ENCODE measurements at places on chromosomes 2 and 18.

DNA sequence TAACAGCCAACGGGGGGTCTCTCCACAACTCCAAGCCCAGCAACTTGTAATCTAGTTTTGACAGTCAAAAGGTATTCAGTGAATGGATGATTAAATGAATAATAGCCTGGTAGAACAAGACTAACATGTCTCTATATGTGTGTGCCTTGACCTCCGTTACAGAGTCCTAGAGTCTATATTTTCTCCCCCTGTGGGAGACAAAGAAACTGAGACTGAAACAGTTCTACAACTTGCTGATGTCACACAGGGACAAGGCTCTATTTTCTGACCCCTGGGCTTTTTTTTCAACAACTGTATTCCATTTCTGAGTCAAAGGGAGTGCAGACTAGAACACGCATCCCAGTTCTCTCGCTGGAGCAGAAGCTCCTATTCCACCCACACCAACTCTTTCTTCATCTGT, 223.6 kb upstream of the AGAP1 start:
- DNase-seq = no peak

DNA sequence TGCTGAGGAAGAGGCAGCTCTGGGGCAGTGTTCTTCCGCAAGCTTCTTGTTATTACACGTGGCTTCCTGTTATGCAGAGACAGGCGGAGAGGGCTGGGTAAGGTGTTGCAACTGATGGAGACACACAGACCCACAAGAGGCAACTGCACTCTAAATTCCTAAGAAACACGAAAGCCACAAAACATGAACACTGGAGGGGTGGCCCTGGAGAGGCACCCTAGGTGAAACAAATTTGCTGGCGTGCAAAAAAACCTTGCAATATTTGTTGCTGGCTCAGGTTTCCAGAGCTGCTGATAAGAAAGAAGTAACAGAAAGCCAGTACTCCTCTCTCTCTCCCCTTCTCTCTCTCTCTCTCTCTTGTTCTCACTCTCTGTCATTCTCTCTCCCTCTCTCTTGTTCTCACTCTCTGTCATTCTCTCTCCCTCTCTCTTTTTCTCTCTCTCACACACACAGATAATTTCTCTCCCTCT, 31.8 kb downstream of the ARHGAP25 start:
- DNase-seq = no peak

DNA sequence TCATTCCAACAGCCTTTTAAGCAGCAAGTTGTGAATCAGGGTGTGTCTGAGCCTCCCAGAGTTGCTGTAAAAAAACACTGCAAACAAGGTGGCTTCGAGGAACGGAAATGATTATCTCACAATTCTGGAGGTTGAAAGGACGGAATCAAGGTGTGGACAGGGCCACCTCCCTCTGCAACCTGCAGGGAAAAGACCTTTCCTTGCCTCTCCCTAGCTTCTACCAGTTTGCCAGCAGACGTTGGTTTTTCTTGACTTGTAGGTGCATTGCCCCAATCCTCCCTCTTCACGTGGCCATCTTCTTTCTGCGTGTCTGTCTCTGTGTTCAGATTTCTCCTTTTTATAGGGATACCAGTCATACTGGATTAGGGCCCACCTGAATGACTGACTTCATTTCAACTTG, 24.8 kb upstream of the TMEM131 start:
- DNase-seq = no peak

GRCh38 chr2:29615183-29615582, 306.2 kb downstream of the ALK start:
- no peak for DNase-seq

GRCh38 chr18:63233334-63233733, 86.2 kb downstream of the BCL2 start:
- no peak for DNase-seq

DNA sequence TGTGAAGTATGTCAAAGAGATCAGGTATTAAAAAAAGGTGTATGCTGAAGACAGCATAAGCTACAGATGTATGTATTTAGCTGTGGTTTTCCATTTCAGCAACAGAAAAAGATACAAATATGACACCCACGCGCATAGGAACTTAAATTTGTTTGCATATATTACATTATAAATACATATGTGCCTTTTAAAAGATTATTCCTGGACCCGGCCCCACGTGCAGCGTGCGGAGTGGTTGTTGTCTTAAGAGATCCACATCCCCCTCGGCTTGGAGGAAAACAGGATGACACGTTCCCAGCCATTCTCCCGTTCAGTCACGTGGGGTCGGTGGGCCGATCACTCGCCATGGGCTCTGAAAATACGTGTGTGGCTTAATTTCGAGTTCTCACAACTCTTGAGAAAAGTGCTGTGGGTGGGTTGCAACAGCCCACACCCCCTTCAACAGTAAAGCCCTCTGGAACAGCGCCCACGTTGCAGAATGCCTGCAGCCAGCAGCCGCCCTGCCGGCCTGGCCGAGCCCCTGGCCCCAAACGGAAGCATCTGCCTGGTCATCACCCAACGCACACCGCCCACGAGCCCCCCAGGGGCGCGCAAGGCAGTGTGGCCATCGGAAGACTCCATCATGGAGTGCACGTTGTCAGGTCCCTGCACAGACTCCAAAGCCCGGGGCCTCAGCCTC, 18.6 kb upstream of the KCNG2 start:
- no peak for DNase-seq

DNA sequence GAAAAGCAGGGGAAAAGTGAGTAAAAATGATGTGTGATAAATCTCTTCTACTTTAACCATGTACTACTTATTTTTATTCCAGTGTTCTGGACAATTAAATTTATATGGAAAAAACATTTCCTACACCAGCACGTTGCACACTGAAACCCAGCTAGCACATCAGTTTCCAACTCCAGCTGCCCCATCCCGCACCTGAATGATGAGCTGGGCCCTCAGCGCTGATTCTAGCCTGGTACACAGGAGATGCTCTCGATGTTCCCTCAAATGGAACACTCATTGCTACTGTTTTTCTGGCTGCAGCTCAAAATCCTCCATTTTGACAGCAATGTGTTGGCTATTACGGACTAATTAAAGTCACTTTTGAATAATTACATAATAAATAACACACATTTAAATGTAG, 783.1 kb upstream of the FSHR start:
- no peak for DNase-seq

GRCh38 chr2:29417630-29418029, 302.4 kb downstream of the CLIP4 start:
- no peak for DNase-seq

DNA sequence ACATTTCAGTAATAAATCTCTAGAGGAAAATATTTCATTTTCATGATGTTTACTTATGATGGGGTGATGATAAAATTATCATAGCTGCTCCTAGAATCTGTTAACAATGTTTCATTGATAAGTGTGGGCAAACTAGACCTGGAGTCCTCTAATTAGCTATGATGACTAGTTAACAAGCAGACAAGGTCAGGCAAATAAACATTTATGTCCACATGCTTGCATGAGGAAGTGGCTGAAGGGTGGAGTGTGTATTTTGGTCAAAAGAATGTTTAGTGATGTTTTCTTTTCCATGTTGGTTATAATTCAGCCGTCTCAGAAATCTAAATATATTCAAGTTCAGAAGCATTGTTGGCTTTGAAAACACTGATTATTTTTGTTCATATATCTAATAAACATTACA, 99.9 kb upstream of the FN1 start:
- no peak for DNase-seq

DNA sequence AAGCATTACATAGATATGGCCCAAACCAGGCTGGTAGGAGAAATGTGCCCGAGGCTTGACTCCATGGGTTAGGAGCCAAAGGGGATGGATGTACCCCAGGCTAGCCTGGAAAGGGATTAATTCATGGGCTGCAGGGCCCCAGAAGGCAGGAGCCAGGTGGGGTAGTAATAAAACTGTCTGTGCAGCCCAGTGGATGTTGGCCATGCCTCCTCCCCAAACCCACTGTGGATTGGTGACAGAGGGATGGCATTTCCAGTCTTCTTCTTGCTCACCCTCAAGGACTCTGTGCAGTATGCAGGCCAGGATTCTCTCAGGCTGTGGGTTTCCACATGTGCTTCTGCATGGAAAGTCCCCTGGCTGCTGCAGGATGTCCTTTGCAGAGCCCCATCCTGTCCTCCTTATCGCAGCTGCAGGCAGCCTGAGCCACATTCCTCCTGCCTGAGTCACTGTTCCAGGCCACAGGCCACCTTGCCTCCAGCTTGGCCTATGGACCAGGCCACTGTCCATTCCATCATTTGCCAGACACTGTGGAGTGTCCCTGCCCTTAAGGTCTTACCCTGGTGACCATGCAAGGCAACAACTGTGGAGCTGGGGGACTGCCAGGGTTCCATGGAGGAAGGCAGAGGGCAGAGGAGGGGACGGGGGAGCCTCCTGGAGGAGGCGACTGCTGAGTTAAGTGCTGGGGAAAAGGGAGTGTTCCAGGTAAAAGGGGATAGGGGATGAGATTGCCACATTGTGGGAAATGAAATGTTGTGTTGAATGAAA, 38.9 kb downstream of the INO80C start:
- DNase-seq = no peak

- DNase-seq = no peak
These were observed 117.9 kb upstream of the PELI1 start for GRCh38 chr2:64262071-64262470.

- no peak for DNase-seq
These were observed 13.6 kb downstream of the DCAF17 start for GRCh38 chr2:171447675-171448074.

- no peak for DNase-seq
These were observed 41.3 kb downstream of the RRM2 start for GRCh38 chr2:10163498-10164486.

- no peak for DNase-seq
These were observed 227.5 kb upstream of the SMAD2 start for GRCh38 chr18:48157956-48158355.

DNA sequence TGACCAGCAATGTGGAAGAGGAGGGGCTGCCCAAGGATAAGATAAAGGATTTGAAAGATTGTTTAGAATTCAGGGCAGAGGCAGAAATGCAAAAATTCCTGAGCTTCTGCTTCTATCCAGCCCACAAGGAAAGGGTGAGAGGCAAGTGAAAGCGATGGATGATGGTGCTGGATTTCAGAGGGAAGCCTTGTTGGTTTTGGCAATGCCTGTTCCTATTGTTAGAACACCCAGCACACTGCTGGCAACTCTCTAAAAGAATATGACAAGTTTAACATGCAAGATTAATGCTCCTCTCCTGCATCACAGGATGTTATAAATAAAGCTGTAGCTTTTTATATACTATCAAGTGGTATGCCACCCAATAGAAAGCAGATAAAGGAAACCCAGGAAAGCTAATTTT, 92.6 kb downstream of the ZNF385B start:
- no peak for DNase-seq

GRCh38 chr18:75071866-75072671, 136.9 kb downstream of the PTGR3 start:
- DNase-seq = no peak

- DNase-seq = no peak
These were observed 8.3 kb downstream of the DSC2 start for GRCh38 chr18:31093880-31094279.

- DNase-seq = no peak
These were observed 500.5 kb downstream of the TSN start for GRCh38 chr2:122255924-122256323.

DNA sequence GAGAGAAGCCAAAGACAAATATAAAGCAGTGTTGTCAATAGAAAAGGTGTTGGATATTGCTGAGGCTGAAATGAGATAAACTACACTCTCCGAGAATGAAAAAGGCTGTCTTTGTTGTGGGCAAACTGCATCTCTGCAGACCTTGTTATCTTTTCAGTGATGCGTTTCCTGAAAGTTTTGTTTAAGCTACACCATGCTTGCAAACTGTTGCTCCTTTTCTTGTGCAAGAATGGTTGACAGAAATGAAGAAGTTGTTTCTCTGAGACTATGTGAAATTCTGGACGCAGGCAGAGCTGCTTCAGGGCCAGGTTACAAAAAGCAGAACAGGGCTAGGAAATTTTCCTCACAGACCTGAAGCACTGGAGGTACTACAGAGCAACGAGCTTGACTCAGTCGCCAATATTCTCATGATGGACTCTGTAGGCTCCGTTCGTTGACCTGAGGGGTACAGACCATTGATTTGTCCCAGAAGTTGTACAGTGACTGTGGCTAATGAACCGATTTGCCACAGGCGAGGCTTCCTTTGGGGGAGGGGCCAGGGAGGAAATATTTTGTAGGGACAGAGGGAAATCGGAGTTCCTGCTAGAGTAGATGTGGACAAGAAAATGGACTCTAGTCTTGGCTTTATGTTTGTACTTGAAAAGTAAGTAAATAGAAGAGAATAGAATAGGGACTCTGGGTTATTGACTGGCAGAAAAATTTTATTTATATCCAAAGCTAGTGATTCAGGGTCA, 3.5 kb upstream of the ATL2 start:
- no peak for DNase-seq

DNA sequence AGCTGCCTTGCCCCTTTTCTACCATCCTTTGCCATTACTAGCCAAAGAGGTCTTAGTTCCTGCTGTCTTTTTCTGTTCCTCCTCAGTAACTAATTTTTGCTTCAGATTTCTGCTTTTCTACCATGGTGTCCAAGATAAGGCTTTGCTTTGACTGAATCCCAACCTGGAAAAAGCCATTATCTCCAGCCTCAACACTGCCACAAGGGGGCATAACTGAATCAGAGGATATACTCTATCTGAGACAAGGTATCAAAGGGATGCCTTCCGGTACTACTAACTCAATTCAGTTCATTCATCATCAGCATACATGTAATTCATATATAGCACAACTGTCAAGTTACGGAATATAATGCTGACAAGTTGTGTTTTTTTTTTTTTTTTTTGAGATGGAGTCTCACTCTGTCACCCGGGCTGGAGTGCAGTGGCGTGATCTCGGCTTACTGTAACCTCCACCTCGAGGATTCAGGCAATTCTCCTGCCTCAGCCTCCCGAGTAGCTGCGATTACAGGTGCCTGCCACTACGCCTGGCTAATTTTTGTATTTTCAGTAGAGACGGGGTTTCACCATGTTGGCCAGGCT, 11.4 kb downstream of the OSGEPL1 start:
- no peak for DNase-seq

DNA sequence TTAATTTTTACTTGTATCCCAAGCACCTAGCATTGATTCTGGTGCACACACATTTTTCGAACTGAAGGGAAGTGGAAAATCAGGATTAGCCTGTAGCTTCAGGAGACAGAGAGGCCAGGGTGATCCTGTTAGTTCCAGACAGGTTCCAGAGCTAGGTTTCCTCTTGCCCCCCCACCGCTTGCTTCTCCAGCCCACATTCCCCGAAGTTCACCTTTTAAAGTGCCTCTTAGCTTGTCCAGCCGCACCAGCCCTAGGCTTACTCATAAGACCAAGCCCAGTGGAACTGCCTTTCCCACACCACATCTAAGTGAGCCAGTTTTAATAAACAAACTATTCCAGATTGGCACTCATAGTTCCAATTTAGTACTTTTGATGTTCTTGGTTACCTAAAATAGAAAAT, 898.6 kb upstream of the KLHL29 start:
- DNase-seq = no peak

Data from GOT3 (cell line).